Right forelimb (tissue), 1 donor: ENCODE measurements at places on chromosomes 12 and 14.

DNA sequence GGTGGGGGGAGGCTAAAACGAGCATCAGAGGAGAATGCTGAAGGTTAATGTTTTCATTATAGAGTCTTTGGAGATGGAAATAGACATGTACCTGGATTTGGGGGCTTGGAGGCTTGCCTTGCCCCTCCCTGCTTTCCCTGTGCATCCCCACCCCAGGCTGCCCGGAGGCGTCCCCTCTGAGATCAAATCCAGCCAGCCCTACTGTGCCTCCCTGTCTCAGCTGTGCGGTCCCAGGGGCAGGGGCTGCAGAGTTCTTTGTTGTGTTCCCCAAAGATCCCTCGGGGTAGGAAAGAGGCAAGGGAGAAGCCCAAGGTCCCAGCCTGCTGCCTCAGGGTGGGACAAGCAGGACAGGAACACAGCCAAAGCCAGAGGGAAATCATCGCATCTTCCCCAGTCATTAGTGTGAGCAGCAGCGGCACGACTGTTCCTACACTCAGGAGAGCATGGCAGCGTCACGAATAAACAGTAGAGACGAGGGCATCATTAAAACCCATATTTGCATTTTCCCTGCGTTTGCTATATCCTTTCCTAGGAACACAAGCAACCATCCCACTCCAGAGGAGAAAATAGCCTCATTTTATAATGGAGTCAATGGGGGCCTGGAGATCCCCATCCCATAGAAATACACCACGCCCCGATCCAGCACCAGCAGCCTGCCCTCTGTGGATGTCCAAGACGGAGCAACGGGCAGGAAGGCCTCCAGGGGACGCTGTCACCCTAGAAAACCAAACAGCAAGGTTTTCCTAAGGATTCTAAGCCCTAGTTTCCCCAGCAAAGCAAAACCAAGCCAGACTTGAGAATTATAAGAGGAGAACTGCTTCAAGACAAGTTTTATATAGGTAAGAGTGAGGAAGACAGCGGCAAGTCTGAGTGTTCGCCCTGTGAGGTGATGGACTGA is 32.4 kb downstream of the ANO2 start:
- peak; percentile 23 for DNase-seq

- DNase-seq = no peak
Observed at GRCh38 chr14:22997676-22998323, 12.1 kb downstream of the C14orf93 start.

DNA sequence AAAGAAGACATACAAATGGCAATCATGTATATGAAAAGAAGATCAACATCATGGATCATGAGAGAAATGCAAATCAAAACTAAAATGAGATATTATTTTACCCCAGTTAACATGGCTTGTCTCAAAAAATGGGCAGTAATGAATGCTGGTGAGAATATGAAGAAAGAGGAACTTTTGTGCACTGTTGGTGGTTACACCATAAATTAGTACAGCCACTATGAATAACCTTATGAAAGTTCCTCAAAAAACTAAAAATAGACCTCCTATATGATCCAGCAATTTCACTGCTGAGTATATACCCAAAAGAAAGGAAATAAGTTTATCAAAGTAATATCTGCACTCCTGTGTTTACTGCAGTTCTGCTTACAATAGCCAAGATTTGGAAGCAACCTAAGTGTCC is 151.7 kb downstream of the PDZRN4 start:
- no peak for DNase-seq

DNA sequence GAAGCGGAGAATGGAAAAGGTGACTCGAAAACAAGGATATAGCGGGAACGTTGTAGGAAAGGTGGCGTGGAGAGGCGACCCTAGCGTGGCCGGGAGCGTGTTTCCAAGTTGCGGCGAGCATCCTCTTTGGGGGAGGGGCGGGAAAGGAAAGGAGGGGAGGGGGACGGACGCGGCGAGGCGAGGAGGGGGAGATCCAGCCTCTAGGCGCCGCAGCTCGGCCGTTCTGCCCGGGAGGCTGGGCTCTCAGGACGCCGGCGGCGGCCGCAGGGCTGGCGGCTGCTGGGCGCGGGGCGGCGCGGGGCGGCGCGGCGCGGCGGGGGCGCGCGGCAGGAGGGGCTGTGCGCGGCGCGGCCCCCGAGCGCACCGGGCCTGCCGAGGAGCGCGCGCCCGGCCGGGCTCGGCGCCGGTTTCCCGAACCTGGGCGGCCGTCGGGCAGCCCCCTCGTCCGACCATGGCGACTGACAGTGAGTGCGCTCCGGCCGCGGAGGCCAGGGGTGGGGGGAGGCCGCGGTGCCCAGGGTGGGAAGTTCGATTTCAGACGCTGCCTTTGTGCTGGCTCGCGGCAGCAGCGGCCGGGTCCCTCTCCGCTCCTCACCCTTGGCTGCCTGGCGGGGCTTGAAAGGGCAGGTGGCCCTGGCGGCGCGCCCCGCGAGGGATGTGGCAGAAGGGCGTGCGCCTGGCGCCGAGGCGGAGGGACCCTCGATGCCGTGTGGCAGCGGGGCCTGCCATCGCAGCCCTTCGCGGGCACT is 50.3 kb downstream of the SNAPC1 start:
- DNase-seq = peak; percentile 50

- DNase-seq = no peak
Observed at GRCh38 chr14:93026339-93026738, 89.4 kb downstream of the ITPK1 start.
